ENCODE measurements at places on chromosomes 16 and 17.

GRCh38 chr17:45307290-45308015 lies 9.4 kb downstream of the MAP3K14 start:
- DNase-seq, result no peak

- no peak for DNase-seq
Observed at GRCh38 chr16:56985962-56986360, 3.4 kb upstream of the NLRC5 start.

GRCh38 chr16:11672206-11673090 lies 4.2 kb downstream of the SNN start:
- no peak for DNase-seq

DNA sequence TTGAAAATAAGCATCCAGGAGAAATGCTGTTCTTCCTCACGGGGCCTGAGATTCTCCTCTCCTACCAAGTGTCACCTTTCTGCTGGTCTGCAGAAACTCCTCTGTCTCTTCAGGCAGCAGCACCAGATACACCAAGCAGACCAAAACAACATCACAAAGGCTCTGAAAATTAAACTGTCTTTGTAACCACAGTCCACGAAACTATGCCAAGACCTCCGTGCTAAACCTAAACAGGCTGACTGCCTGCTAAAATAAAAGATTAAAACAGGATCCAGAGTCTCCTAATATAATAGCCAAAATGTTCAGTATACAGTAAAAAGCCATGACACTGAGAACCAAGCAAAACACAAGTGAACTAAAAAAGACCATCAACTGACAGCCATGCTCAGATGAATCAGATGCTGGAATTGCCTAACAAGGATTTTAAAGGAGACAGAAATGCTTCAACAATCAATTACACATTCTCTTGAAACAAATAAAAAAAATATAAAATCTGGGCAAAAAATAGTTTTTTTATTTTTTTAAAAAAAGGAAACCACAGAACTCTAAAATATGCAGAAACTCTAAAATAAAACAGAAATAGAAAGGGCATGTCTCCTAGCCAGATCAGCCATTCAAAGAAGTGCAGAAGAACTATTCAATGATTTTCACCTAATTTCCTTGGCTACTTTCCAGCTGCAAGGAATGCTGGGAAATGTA lies 50.3 kb upstream of the TOX3 start:
- no peak for DNase-seq

GRCh38 chr16:1762879-1763520 lies 8.3 kb downstream of the NME3 start:
- DNase-seq, result no peak

GRCh38 chr17:951325-952132 lies 28.0 kb downstream of the NXN start:
- DNase-seq, result no peak

GRCh38 chr16:554640-555365 lies 5.4 kb upstream of the PRR35 start:
- DNase-seq, result no peak

GRCh38 chr16:7976563-7976962 lies 613.7 kb downstream of the TMEM114 start:
- DNase-seq, result no peak

DNA sequence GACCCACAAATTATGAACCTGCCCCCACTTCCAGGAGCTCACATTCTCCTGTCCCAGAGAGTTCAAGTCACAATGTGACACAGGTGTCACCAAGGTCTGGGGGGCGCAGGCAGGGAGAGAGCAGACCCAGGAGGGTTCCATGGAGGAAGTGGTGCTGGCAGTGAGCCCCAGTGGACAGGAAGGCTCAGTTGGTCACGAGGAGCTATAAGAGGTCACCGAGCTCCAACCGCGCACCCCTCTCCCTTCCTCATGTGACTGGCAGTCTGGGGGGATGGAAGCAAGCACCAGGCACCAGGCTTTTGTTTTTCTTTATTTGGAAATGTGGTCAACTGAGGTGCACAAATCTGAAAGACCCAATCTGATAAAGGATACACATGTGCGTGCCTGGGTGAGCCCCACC lies 2.5 kb downstream of the ITGAD start:
- no peak for DNase-seq

- DNase-seq, result no peak
Observed at GRCh38 chr16:64440421-64440831, 681.4 kb downstream of the CDH11 start.

GRCh38 chr17:27968206-27968732 lies 74.2 kb upstream of the NLK start:
- no peak for DNase-seq

- DNase-seq, result no peak
Observed at GRCh38 chr17:55546481-55546880, 35.2 kb upstream of the SMIM36 start.

DNA sequence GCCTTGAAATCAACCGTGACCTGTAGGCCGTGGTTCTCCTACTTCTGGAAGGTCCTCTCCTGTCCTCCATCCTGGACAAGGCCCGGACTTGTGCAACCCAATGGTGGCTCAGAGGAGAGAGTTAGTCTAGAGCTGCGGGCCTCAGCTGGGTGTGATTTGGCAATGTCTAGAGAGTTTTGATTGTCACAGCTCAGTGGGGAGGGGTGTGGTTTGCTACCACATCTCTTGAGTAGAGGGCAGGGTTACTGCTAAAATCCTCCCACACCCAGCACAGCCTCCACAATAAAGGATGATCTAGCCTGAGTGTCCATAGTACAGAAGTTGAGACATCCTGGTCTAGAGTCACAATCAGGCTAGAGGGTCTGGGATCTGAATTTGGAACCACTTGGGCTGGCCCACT lies 40.3 kb downstream of the MYH13 start:
- DNase-seq, result no peak

Measured in cortex of kidney (tissue), 1 donor.